Immature natural killer cell (primary cell): ENCODE measurements at places on chromosomes 1 and 21.

DNA sequence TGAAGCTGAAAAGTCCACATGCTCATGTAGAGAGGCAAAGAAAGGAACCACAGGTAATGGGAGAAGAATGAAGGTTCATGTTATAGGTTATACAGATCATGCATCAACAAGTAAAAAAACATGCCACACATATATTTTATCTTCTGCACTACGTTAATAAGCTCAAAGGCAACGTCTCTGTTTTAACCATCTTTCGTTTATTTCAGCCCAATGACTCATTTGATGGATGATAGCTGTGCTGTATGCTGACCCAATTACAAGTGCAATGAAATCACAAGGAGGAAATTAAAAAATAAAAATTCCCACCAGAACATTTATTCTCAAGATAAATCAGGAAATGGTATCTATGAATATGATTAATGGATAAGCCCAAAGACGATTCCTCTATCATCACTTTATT is 24.6 kb downstream of the XCL1 start:
- no peaks in the 10 kb centered on the region for H3K4me1 ChIP-seq
- no peaks in the 10 kb centered on the region for H3K27me3 ChIP-seq
- no peak overlapping the region for H3K4me3 ChIP-seq
- H3K27ac ChIP-seq = no peak overlapping the region
- H3K36me3 ChIP-seq = no peaks in the 10 kb centered on the region

- H3K36me3 ChIP-seq = no peaks in the 10 kb centered on the region
- no peak for DNase-seq
- no peak overlapping the region for H3K27ac ChIP-seq
- H3K4me1 ChIP-seq = peaks cover 4% of the 10 kb centered on the region
- peaks cover 15% of the 10 kb centered on the region for H3K27me3 ChIP-seq
Observed at GRCh38 chr1:29259802-29260441, 23.6 kb downstream of the PTPRU start.

DNA sequence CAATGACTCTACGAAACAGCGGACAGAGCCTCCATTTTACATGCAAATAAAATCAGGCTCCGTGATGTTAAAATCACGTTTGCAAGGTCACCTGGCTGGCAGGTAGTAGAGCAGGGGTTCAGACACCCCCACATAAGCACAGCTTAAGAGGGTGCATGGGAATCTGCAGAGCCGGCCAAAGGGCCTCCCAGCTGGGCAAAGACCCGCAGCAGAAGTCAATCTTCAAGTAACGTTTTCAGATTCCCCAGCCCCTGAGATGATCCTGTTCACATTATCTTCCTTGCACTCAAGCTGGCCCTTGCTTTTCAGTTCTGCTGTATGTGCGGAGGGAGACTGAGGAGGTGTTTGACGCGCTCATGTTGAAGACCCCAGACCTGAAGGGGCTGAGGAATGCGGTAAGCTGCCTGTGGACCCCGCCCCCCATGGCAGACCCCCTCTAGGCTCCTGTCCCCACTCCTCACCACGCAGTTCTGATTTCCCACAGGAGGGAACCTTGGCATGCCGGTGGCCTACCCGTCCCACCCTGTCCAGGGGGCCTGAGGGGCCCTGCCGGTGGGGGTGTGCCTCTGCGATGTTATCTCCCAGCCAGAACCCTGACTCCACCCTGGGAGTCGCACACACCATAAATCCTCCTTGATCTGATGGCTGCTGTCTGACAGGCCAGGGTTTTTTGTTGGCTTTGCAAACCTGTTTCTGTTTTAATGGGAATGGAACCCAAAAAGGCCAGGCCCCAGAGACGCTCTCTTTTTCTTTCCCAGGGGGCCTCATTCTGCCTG is 28.2 kb downstream of the GRHL3 start:
- no peak overlapping the region for H3K27ac ChIP-seq
- no peaks in the 10 kb centered on the region for H3K36me3 ChIP-seq
- H3K27me3 ChIP-seq = peaks cover 6% of the 10 kb centered on the region
- no peak overlapping the region for H3K4me3 ChIP-seq
- no peaks in the 10 kb centered on the region for H3K4me1 ChIP-seq
- DNase-seq = no peak

GRCh38 chr1:208179961-208180409 is 64.2 kb downstream of the PLXNA2 start:
- H3K27ac ChIP-seq = no peak overlapping the region
- no peak overlapping the region for H3K4me3 ChIP-seq
- no peak for DNase-seq
- no peaks in the 10 kb centered on the region for H3K4me1 ChIP-seq

DNA sequence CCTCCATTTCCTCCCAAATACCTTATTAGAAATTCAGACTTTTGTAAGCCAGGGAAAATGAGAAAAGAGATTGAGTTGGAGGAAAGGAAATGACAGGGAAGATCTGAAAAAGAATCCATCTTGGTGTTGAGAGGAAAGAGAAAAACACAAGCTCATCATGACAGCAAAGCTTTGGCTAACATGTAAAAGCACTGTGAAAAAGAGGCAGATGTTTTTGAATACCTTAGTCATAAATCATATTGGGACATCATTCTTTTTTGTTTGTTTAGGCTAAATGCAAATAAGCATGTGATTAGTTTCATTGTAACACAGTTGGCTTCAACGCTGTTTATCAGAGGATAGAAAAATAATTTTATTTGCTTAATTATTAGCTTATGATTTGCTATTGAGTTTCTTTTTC is 64.6 kb downstream of the LHX8 start:
- peaks cover 3% of the 10 kb centered on the region for H3K27me3 ChIP-seq
- H3K36me3 ChIP-seq = no peaks in the 10 kb centered on the region
- no peak for DNase-seq
- H3K4me1 ChIP-seq = no peaks in the 10 kb centered on the region
- no peak overlapping the region for H3K4me3 ChIP-seq

- H3K27me3 ChIP-seq = peaks cover 25% of the 10 kb centered on the region
- no peak overlapping the region for H3K27ac ChIP-seq
- no peaks in the 10 kb centered on the region for H3K36me3 ChIP-seq
- no peak for DNase-seq
- no peak overlapping the region for H3K4me3 ChIP-seq
Observed at GRCh38 chr1:44401256-44402228, 3.5 kb upstream of the RNF220 start.

DNA sequence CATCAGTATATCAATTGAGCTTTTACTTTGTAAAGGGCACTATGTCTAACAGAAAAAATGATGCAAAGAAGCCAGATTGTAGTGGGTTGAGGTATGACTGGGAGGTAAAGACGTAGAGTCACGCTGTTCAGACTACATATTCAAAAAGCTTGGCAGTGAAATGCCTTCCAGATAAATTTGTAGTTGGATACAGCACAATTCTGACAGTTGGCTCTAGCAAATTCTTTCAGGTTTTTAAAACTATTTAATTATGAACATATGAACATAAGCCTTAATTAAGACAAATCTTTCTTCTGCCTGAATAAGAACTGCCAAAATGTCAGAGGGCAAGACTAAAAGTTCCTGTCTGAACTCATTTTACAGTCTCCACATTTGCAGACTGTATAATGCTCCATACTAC is 118.8 kb downstream of the DPYD start:
- H3K27me3 ChIP-seq = no peaks in the 10 kb centered on the region
- H3K4me3 ChIP-seq = no peak overlapping the region
- peaks cover 7% of the 10 kb centered on the region for H3K36me3 ChIP-seq
- no peak overlapping the region for H3K27ac ChIP-seq
- no peak for DNase-seq

DNA sequence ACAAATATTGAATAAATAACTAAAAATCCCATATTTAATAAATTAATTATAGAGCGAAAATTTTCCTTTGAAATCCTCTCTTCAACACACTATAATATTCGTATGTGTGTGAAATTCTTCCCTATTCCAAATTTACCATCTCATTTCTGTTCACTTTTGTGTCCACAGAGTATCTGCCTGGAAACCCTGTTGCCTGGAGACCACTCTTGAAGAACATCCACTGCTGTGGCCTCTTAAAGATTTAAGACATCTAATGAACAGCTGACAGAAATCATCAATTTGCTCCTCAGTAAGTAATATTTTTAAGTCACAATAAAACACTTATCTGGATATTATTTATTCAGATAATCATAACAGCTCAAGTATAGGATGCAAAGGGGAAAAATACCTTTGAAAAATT is 69.7 kb downstream of the CYYR1 start:
- no peak for DNase-seq
- H3K27me3 ChIP-seq = no peaks in the 10 kb centered on the region
- no peak overlapping the region for H3K27ac ChIP-seq
- no peaks in the 10 kb centered on the region for H3K36me3 ChIP-seq

- no peak overlapping the region for H3K27ac ChIP-seq
- DNase-seq = no peak
- peaks cover 14% of the 10 kb centered on the region for H3K4me1 ChIP-seq
- H3K4me3 ChIP-seq = no peak overlapping the region
- H3K27me3 ChIP-seq = peaks cover 10% of the 10 kb centered on the region
Observed at GRCh38 chr1:243260221-243260880, 4.5 kb downstream of the SDCCAG8 start.

GRCh38 chr1:47510282-47510811 is 72.5 kb downstream of the FOXD2 start:
- DNase-seq = no peak
- H3K27me3 ChIP-seq = peaks cover 13% of the 10 kb centered on the region
- peaks cover 4% of the 10 kb centered on the region for H3K36me3 ChIP-seq
- H3K4me1 ChIP-seq = peaks cover 2% of the 10 kb centered on the region

DNA sequence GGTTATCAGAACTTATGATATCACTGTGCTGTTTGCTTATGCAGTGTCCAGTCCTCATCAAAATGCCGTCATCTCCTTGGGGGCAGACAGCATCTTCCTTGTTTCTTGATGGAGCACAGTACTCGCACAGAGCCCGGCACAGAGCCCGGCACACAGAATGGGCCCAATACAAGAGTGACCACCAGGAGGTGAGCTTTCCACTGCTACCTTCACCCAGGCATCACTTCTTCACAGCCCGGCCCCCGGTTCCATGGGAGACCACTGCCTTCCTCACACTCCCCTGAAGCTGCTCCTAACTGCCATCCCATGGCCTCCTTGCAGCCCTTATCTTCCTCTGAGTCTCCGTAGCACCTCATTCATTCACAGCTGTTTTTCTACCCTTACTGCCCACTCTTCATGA is 94.0 kb downstream of the TNR start:
- peaks cover 5% of the 10 kb centered on the region for H3K27me3 ChIP-seq
- no peak for DNase-seq
- no peak overlapping the region for H3K27ac ChIP-seq
- no peaks in the 10 kb centered on the region for H3K36me3 ChIP-seq

GRCh38 chr1:116567790-116568661 is 2.8 kb downstream of the CD58 start:
- H3K4me1 ChIP-seq = peaks cover 74% of the 10 kb centered on the region
- H3K4me3 ChIP-seq = peak overlapping the region; percentile 98
- peaks cover 15% of the 10 kb centered on the region for H3K36me3 ChIP-seq
- H3K27me3 ChIP-seq = no peaks in the 10 kb centered on the region

DNA sequence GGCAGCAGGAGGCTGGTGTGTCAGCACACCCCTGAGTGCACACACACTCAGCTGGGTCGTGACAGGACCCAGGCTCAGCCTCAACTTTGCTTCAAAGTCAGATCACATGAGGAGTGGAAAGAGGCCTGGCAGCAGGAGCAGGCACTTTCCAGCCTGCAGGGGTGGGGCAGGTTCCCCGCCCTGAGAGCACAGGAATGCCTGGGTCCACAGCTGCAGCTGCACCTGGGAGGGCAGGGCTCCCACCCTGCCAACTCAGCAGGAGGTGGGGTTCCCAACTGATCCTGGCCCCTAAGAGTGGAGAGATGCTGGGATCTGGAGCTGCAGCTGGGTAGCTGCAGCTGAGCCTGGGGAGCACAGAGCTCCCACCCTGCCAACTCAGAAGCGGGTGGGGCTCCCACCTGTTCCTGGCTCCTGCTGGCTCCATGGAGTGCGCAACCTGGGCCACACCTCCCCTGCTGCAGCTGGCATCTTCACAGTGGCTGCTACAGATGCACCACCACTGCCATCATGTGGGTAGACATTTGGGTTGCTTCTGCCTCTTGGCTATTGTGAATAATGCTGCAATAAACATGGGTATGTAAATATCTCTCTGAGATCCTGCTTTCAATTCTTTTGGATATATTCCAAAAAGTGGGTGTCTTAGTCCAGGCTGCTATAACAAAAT is 415.4 kb downstream of the TTLL7 start:
- no peak overlapping the region for H3K27ac ChIP-seq
- H3K4me1 ChIP-seq = no peaks in the 10 kb centered on the region
- H3K36me3 ChIP-seq = no peaks in the 10 kb centered on the region

DNA sequence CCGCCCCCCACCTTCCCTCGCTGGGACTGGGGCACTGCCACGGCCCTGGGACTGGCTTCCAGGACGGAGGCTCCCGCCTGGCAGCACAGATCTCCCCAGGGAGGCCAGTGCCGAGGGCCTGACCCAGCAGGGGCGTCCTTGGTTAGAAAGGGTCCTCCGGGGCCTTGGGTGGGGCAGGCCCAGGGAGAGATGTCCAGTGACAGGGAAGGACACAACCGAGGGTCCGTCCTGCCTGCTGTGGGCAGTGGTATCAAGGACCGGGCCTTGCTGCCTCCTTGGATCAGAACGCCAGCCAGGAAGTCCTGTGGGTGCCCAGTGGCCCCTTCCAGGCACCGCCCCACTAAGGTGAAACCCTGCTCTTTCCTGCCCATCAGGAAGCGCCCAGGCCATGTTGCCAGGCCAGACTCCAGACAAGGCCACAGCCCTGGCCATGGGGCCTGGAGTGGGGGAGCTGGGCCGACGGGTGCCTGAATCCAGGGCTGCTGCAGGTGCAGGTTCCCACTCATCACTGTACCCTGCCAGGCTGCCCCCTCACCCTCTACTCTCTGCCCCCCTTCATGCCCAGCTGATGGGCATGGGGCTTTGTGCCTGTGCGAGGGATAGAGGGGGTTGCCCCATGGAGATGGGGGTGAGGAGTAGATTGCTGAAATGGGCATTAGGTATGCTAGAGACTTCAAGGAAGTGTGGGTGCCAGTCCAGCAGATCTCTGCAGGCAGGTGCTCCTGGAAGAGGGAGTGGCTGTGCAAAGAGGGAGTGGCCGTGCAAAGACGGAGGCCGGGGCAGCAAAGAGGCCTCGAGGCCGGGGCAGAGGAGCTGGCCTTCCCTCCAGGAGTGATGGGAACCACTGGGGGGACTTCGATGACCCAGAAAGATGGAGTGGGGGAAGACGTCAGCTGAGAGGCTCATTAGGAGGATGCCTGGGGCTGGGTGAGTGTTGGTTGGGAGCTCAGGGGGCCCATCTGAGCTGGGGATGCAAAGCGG is 2.2 kb upstream of the PRKCZ start:
- no peak for DNase-seq
- H3K36me3 ChIP-seq = no peaks in the 10 kb centered on the region
- H3K4me3 ChIP-seq = peak overlapping the region; percentile 71
- H3K27me3 ChIP-seq = peaks cover 6% of the 10 kb centered on the region
- peaks cover 29% of the 10 kb centered on the region for H3K4me1 ChIP-seq

- H3K27ac ChIP-seq = no peak overlapping the region
- H3K27me3 ChIP-seq = no peaks in the 10 kb centered on the region
- no peaks in the 10 kb centered on the region for H3K4me1 ChIP-seq
- DNase-seq = no peak
- no peak overlapping the region for H3K4me3 ChIP-seq
Observed at GRCh38 chr1:194474701-194475100, 1288.3 kb upstream of the B3GALT2 start.

GRCh38 chr1:19337289-19337688 is 25.2 kb downstream of the SLC66A1 start:
- no peak overlapping the region for H3K4me3 ChIP-seq
- H3K4me1 ChIP-seq = peaks cover 9% of the 10 kb centered on the region
- peak overlapping the region; percentile 14 for H3K27ac ChIP-seq
